T1000 (cell line): ENCODE measurements at places on chromosomes 3 and 15.

- no peak for DNase-seq
Observed at GRCh38 chr3:63207066-63207590, 71.0 kb upstream of the SYNPR start.

DNA sequence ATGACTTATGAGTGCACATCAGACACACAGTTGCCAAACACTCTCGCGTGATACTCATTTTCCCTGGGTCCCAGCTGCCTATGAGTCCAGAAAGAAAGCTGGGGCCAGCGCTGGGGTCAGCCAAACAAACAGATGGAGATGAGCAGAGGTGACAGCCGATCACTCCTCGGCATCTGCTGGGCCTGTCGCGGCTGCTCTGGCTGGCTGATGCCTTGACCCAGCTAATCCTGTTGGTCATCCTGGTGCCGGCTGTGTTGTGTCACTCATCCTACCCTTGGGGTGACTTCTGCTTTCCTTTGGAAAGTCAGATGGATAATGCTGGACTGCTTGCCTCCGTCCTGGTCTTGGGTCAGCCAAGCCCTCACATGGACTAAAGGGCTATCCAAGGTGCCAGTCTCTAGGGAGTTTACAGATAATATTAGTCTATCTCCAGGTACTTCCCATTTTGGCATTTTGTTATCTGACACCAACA lies 105.3 kb upstream of the PDZRN3 start:
- DNase-seq, result no peak

- DNase-seq, result no peak
Observed at GRCh38 chr3:155651489-155652218, 93.2 kb downstream of the PLCH1 start.

GRCh38 chr3:155232605-155233004 lies 60.9 kb downstream of the STRIT1 start:
- peak; percentile 22 for DNase-seq

DNA sequence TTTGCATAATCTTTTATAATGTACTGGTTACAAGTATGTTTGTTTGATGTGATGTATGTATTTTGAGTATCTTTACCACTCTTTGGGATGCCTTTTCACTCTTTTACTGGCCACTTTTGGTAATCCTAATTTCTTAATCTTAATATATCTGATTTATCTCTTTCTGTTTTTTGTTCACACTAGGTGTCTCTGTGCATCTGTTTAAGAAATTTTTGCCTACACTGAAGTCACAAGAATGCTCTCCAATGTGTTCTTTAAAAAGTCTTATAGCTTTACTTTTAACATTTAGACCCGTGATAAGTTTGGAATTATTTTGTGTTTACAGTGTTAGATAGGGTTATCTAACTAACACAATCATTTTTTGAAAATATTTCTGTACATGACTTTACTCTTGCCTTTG lies 659.1 kb downstream of the SI start:
- DNase-seq, result no peak

DNA sequence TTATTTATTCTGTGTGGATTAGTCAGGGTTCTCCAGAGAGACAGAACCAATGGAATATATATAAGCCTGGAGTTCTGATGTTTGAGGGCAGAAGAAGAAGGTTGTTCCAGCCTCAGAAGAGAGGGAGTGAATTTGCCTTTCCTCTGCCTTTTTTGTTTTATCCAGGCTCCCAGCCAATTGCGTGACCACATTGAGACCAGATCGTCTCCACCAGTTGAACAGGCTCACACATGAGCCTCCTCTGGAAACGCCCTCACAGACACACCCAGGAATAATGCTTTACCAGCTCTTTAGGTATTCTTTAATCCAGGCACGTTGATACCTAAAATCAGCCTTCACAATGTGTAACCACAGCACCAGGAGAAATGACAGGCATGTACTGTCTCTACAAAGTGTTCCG lies 923.1 kb downstream of the TBL1XR1 start:
- no peak for DNase-seq

- DNase-seq, result peak; percentile 33
Observed at GRCh38 chr15:99442252-99442897, 123.4 kb upstream of the MEF2A start.

DNA sequence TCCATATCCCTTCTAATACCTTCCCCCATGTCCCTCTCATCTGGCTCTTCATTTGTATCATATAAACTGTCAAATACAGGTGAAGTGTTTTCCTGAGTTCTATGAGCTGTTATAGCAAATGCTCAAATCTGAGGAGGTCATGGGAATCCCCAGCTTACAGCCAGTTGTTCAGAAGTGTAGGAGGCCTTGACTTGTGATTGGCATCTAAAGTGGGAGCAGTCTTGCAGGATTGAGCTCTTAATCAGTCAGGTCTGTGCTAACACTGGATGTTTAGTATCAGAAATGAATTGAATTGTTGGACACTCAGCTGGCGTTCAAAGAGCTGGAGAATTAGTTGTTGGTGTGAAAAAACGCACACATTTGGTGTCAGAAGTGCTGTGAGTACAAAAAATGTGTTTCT lies 65.0 kb downstream of the IFT57 start:
- DNase-seq, result no peak
